ENCODE measurements at places on chromosomes 11 and 22. TPM values are rescaled to one million over a fixed set of nuclear protein-coding genes. Genes with fewer than 3 reads are reported as not detected.

- no peak for DNase-seq
Measured at GRCh38 chr22:29914991-29915533, 32.1 kb downstream of the MTMR3 start.

GRCh38 chr22:26898946-26899605 is 241.7 kb downstream of the MIAT start:
- DNase-seq: no peak

GRCh38 chr11:57161351-57161750 is 20.4 kb upstream of the LRRC55 start:
- no peak for DNase-seq

KCNJ11 gene
- 29.2 TPM for total RNA-seq

XKR3 gene
- total RNA-seq: not detected

KLHDC7B gene
- not detected for total RNA-seq

KCNK4 gene
- not detected for total RNA-seq

CCDC179 gene
- total RNA-seq: not detected

TUB gene
- 22.3 TPM for total RNA-seq
